Right renal cortex interstitium (tissue), 3 donors: ENCODE measurements at places on chromosomes 12 and 14.

- no peak for DNase-seq
Observed at GRCh38 chr12:127429551-127430285, 837.3 kb upstream of the TMEM132C start.

DNA sequence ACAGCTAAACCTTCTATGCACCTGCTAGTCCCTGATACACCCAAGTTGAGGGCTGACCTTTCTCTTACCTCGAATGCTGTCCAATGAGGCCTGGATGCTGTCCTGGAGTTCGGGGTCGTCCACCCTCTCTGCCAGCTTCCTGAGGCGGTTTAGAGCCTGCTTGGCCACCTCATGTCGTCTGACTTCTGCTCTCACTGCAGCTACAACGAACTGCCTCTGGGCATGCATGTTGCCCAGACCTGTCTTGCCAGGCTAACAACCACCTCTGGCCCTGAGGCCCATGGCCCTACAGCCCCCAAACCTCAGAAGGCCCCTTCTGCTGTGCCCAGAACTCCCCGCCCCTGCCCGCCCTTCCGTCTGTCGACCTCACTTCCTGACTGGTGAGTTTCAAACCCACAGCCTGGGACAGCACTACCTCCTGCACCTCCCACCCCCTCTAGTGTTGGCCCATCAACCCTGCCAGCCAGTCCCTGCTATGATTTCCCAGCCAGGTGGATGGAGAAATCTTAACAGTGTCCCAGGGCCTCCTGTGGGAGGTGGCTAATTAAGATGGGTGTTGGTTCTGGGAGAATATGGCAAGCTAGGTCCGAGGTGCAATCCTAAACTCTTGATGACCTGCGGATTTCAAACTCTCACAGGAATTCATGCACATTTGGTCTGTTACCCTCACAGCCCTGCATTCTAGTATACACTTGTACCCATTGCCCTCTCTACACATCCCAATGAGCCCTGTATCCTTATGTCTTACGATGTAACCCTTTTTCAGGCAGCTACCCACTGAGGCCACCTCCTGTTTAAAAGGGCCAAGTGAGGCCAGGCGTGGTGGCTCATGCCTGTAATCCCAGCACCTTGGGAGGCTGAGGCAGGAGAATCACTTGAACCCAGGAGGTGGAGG lies 2.7 kb upstream of the TSPAN31 start:
- no peak for DNase-seq

DNA sequence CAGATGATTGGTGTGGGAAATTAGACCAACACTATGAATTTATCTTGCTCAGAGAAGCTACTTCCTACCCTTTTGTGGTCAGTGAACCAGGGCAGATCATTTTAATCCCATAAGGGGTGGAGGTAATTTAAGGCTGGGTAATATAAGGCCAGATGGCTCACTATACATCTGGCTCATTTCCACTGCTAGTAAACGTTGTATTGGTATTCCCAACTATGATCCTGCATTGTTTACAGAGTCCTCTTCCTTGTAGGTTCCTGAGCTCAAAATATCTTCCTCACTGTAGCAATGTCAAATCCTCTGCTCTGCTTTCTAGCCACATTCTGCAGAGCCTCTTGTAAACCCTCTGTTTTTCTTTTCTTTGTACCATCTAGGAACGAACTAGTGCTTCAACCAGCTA lies 93.0 kb upstream of the MGAT4C start:
- DNase-seq = no peak

GRCh38 chr14:55867719-55868118 lies 250.5 kb upstream of the PELI2 start:
- DNase-seq = no peak

- DNase-seq = no peak
Observed at GRCh38 chr14:46279776-46280175, 371.8 kb downstream of the RPL10L start.

- no peak for DNase-seq
Observed at GRCh38 chr12:111436811-111437210, 31.1 kb downstream of the SH2B3 start.

GRCh38 chr12:47534695-47535094 lies 171.1 kb downstream of the RPAP3 start:
- no peak for DNase-seq

GRCh38 chr12:87793131-87793530 lies 236.1 kb downstream of the C12orf50 start:
- DNase-seq = no peak

GRCh38 chr12:91852634-91853033 lies 293.0 kb downstream of the BTG1 start:
- no peak for DNase-seq

GRCh38 chr12:76810671-76811419 lies 46.9 kb downstream of the ZDHHC17 start:
- DNase-seq = no peak

- DNase-seq = no peak
Observed at GRCh38 chr14:24885410-24885913, 164.5 kb downstream of the STXBP6 start.

GRCh38 chr12:107311682-107312081 lies 218.3 kb upstream of the CRY1 start:
- DNase-seq = no peak

- no peak for DNase-seq
Observed at GRCh38 chr12:48545833-48546469, 20.5 kb downstream of the OR8S1 start.

- no peak for DNase-seq
Observed at GRCh38 chr14:68099495-68100045, 280.0 kb downstream of the RAD51B start.

GRCh38 chr14:87217023-87217422 lies 776.0 kb downstream of the GALC start:
- DNase-seq = no peak

DNA sequence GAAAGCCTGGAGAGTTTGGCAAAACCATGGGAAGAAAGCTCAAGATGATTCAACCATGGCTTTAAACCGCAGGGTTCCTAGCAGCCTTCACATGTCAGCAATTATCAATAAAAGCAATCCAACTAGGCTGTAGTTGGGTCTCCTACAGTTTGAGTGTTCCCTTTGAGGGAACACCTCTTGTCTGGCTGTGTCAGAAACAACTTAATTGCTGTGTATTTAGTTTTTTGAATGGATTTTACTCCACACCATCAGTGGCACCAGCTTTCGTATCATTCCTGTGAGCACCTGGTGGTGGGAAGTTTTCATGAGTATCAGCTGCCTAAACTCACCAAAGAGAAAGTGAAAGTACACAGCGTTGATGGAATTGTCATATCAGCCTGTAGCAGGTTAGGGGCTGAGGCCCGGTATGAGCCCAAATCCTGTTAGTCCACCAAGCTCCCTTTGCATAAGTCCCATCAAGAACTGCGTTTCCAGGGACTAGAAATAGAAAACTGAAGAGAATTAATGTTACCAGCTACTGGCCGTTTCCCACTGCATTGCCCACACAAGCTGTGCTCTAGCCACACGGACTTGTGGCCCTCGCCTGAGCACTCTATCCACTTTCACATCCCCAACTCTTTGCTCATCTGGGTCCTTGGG lies 10.9 kb upstream of the IL26 start:
- no peak for DNase-seq

DNA sequence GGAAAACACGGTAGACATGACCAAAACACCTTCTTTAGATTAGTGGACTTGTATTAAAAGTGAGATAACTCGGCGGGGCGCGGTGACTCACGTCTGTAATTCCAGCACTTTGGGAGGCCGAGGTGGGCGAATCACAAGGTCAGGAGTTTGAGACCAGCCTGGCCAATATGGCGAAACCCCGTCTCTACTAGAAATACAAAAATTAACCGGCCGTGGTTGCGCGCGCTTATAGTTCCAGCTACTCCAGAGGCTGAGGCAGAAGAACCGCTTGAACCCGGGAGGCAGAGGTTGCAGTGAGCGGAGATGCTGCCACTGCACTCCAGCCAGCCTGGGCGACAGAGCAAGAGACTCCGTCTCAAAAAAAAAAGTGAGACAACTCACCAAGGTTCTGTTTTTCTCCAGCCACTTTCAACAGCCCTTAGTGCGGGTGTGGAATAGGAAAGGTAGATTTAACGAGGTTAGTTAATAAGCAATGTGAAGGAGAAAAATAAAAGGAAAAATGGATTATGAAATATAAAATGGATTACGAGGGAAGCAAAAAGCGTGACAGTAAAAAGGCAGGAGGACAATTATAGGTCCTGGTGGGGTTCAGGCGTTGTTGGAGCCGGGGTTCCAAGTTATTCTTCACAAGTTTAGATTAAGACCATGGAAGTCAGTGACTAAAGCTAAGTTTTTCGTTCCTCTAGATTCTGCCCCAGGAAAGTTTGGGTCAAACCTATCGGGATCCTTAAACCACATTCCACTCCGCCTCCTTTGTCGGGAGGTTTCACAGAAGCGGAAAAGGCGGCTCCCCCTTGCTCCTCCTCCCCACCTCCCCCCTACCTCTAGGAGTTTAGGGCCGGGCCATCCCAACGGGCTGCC lies 534 bp downstream of the PPP2R3C start:
- DNase-seq = no peak

DNA sequence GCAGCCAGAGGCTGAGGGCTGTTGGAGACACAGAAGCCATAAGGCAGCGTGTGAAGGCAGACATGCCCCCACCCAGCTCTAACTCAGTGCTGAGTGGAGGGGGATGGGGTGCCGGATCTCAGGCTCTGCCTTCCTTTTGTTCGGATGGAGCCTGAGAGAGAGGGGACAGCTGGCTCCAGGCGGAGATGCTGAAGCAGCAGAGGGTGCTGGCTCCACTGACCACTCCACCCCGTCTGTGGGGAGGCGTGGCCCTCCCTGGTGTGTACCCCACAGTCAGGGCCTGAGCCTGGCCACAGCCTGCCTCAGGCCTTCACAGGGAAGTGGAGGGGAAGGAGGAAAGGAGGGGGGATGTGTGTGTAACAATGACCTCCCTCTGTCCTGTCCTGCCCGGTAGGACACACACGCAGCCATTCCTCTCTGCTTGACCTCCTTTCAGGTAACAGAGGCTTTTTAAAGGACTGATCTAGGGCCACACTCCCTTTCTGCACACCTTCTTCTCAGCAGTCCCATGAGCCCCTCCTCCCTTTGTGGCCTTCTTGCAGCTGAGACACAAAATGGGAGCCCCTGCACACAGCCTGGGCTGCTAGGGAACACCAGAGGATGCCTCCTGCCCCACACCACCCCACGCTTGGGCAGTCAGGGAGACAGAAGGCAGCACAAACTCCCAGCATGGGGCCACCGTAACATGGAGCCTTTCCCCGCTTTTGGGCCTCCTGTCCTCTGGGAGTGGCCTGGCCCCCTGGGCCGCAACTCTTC lies 9.6 kb upstream of the ENDOU start:
- no peak for DNase-seq

DNA sequence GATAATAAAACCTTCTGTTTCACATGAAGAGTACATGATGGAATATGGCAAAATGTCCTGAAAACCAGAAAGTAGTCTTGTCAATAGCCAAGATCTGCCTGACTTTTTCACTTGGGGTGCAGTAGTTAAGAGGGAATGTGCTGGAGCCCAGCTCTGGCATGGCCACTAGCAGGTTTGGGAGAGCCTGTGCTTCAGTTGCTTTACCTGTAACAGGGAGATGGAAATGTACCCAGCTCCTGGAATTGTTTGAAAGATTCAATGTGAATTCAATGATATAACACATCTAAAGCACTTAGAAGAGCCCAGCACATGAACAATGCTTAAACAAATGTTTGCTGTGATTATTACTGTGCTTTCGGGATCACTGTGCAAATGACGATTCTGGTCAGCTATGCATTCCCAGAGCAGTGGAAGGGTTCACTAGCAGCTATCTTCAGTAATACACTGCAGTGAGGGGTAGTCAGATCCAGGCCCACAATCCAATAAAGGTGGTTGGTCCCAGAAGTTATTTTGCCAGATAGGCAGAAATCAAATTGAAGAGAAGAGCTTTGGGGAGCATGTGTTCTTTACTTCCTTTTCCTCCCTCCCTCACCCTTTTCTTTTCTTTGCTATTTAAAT lies 224.9 kb downstream of the APAF1 start:
- no peak for DNase-seq

DNA sequence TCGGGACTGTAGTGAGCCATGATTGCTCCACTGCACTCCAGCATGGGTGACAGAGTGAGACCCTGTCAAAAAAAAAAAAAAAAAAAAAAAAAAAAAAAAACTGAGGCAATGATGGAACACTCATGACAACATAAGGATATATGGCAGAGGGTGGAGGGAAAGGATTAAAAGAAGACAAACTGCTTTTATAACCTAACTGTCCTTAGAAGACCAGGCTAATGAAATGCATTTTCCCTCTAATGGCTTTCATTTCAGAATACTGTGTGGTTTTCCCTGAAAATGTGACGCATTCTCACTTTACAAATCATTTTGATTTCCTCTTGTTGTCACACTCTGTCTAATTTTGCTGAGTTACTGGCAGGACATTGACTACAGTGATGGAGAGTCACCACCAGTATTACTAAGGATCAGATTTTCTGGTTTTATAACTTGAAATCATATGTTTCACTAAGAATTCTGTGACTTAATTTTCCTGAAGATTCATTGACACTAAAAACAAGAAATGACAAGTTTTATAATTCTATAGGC lies 137.6 kb upstream of the SSTR1 start:
- no peak for DNase-seq

GRCh38 chr12:144650-145284 lies 69.2 kb downstream of the SLC6A12 start:
- DNase-seq = no peak

- DNase-seq = no peak
Observed at GRCh38 chr14:21025371-21026273, 761 bp upstream of the NDRG2 start.

- no peak for DNase-seq
Observed at GRCh38 chr12:48947727-48948126, 9.6 kb downstream of the ARF3 start.

GRCh38 chr14:96098309-96098998 lies 59.3 kb downstream of the C14orf132 start:
- DNase-seq = no peak

GRCh38 chr14:75911883-75912282 lies 69.9 kb downstream of the TGFB3 start:
- DNase-seq = no peak

- DNase-seq = no peak
Observed at GRCh38 chr12:27685274-27685673, 11.0 kb upstream of the REP15 start.

GRCh38 chr14:69999261-69999674 lies 120.1 kb downstream of the SMOC1 start:
- DNase-seq = no peak

GRCh38 chr14:104187121-104187889 lies 48.9 kb downstream of the KIF26A start:
- DNase-seq = no peak

GRCh38 chr14:30518867-30519560 lies 39.9 kb upstream of the G2E3 start:
- no peak for DNase-seq

- no peak for DNase-seq
Observed at GRCh38 chr14:97337267-97337666, 540.1 kb downstream of the VRK1 start.

DNA sequence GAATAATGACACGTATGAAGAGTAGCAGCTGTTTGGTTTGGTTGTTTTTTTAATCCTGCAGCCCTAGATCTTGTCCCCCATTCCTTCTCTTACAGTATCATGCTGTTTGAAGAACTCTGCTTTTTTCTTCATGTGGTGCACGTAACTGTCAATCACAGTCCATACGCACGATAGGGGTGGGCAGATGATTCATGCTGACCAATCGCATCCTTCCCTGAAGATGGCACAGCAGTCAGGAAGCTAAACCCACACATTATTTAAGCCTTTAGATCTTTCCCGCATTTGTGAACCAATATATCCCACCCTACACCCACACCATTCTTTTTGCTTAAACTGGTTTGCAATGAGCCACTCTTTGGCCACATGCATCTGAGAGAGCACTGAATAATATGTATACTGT lies 158.9 kb upstream of the PLEKHA5 start:
- DNase-seq = no peak
